ENCODE measurements at places on chromosomes 1 and 21. TPM values are rescaled to one million over a fixed set of nuclear protein-coding genes. Genes with fewer than 3 reads are reported as not detected.

The IL10RB gene
- total RNA-seq = 94.3 TPM

The TMPRSS15 gene
- 0.17 TPM for total RNA-seq

The UTP25 gene
- 7.8 TPM for total RNA-seq

The DCST2 gene
- total RNA-seq = not detected

The DYNLT4 gene
- not detected for total RNA-seq

The RXRG gene
- not detected for total RNA-seq

The OR10Z1 gene
- total RNA-seq = not detected

The CDK18 gene
- 1.2 TPM for total RNA-seq

The LINGO4 gene
- not detected for total RNA-seq

The IGSF9 gene
- total RNA-seq = 0.25 TPM

The FLG2 gene
- not detected for total RNA-seq

The LCE3D gene
- not detected for total RNA-seq

The CLCA2 gene
- total RNA-seq = 0.30 TPM

The GBP7 gene
- not detected for total RNA-seq

The TMEM79 gene
- 2.2 TPM for total RNA-seq

DNA sequence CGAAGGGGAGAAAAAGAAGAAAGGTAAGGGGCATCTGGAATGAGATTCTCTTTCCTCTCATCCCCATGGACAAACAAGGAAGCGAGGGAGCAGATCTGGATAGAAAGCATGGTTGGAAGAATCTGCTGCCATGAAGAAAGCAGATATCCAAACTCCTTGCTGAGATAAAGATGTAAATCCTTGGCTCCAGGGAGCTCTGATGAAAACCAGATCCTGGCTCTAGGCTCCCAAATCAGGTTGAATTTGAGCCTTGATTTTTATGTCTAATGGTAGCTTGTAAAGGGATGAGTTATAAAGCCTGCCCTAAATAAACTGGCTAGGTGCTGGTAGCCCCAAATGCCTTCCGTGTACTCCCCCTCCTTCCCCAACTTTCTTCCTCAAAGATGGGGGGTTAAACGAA is 64.1 kb upstream of the LAX1 start:
- DNase-seq = no peak

- no peak for DNase-seq
Measured at GRCh38 chr1:235430991-235431390, 63.8 kb downstream of the TBCE start.

DNA sequence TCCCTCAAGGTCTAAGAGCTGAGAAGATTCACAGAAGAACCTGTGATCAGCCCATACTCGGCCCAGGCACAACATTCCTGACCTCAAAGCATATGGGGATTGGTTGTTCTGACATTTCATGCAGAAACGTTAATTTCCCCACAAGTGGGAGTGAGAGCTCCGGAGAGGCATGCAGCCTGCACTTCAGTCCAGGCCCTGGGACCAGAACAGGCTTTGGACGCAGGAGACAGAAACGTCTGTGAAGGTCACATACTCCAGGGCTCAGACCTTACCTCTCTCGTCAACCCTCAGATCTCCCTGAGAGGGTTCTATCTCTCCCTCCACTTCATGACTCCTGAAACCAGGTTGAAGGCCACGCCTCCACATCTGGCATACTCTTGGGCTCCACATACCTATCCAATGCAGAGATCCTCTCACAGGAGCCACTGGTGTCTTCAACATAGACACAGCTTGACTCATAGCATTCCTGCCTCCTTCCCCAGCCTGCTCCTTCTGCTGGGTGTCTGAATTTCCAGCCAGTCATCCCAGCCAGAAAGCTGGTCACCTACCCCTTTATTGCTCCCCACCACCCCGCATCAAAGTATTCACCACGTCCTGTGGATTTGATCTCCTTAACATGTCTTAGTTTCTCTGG is 149.2 kb downstream of the OMA1 start:
- peak; percentile 86 for DNase-seq

DNA sequence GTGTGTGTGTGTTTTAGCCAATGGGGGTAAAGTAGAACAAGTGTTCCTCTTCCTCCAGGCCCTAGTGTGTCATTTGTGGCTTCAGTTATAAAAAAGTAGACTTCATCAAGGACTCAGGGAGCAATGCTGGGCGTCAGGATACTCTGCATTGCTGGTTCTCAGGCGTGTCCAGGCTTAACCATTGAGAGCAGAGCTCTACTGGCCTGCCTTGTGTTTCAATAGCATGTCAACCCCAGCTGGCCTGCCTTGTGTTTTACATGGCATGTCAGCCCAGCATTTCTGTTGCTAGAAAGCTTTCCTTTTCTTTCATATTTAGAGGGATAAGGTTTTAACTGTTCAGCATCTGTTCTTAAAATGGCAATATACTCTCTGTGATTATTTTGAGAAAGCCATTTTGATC is 117.6 kb upstream of the TMPRSS15 start:
- no peak for DNase-seq

DNA sequence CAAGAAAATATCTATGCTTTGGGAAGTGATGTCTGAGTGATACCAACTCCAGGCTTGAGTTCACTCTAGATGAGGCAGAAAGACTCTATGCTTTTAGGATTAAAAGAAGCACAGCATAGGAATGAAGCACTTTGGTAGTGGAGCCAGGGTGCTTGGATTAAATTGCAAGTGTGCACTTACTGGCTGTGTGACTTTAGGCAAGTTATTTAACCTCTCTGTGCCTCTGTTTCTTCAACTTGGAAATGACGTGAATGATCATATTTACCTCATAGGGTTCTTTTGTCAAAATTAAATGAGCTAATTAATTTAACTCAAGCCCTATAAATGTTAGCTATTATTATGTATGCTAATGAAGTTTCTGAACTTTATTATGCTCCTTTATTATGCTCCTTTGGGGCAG is 446.1 kb downstream of the TTLL7 start:
- no peak for DNase-seq

- no peak for DNase-seq
Measured at GRCh38 chr1:145949219-145949618, 8.6 kb downstream of the LIX1L start.

- DNase-seq = peak; percentile 57
Measured at GRCh38 chr1:37267111-37267835, 207.1 kb upstream of the ZC3H12A start.

- no peak for DNase-seq
Measured at GRCh38 chr1:29134695-29135028, 11.0 kb upstream of the TMEM200B start.

GRCh38 chr1:46118856-46119255 is 13.6 kb downstream of the PIK3R3 start:
- no peak for DNase-seq

DNA sequence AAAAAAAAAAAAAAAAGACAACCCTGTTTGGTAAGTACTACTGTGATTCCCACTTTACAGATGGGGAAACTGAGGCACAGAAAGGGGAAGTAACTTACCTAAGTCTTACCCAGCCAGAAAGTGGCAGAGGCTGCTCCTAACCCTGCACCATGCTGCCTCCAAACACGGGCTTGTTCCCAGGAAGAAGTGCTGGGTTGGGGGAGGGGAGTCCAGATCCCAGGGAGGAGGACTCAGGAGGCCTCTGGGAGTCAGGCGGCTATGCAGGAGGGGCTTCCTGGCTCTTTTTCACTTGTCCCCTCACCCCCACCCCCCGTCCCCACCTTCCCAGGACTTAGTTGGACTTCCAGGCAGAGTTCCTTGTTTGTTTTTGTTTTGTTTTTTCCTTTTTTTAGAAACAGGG is 23.9 kb downstream of the PIK3CD start:
- DNase-seq = no peak

DNA sequence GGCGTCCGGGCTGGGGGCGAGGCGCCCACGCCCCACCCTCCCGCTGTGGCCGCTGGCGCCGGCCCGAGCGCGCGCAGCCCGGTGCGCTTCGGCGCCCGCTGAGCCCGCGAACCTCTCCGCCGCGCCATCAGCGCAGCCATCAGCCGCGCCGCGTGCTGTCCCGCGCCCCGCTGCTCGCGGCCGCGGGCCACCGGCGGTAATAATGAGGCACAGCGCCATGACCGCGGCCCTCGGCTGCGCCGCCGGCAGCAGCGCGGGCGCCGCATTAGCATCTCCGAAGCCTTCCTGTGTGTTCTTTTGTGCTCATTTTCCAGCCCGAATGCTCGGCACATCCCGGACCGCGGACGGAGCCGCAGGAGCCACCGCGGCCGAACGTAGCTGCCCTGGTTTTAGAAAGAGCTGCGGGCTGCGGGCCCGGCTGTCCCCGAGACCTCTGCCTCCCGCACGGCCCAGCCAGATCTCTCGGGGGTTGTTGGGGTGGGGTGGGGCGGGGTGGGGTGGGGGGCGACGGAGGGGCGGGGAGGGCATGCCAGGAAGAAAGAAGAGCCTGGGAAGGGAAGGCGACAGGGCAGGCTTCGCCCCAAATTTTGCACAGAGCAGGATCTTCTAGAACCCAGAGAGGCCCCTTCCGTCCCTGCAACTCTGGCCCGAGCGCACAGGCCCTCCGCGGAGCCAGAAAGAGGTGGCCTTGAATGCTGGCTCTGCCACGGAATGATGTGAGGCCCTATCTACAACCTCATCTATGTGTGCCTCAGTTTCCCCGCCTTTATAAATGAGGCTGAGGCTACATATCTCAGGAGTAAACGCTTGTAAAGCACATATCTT is 55.3 kb downstream of the RRAGC start:
- no peak for DNase-seq

GRCh38 chr1:225329041-225329440 is 98.8 kb downstream of the LBR start:
- DNase-seq = peak; percentile 35

DNA sequence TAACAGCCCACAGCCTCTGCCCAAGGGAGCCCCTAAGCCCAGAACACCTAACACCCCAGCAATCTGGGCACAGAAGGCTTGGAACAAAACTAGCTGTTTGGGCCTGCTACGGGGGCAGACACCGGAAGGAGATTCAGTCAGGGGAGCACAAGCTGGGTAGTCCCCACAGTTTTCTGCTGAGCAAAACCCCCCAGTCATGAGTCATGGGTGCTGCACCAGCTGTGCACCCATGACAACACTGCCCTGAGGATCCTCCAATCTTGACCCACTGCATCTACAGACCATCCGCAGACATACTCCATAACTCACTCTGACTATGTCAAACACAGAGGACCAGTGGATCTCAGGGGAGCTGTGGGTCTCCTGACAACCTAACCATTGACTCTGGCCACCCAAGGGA is 105.1 kb downstream of the LRIG2 start:
- no peak for DNase-seq

DNA sequence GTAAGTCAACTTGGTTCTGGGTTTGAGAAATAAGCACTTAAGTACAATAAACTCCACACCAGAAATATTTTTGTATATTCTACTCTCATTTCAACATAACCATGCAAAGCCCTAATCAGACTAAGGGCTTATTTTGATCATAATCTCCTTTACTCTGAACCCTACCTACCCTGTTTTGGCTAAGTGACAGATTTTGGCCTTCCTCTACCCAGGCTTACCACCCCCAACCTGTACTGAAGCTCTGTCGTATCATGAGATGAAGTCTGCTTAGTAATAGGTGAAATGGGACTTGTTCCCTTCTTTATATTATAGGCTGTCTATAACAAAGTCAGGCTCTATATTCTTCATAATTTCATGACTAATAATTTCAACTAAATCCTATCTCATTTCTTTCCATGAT is 135.5 kb downstream of the RERE start:
- DNase-seq = no peak

- DNase-seq = peak; percentile 52
Measured at GRCh38 chr1:201396861-201397464, 2.2 kb downstream of the LAD1 start.

GRCh38 chr1:163161841-163162240 is 40.9 kb downstream of the RGS5 start:
- no peak for DNase-seq

DNA sequence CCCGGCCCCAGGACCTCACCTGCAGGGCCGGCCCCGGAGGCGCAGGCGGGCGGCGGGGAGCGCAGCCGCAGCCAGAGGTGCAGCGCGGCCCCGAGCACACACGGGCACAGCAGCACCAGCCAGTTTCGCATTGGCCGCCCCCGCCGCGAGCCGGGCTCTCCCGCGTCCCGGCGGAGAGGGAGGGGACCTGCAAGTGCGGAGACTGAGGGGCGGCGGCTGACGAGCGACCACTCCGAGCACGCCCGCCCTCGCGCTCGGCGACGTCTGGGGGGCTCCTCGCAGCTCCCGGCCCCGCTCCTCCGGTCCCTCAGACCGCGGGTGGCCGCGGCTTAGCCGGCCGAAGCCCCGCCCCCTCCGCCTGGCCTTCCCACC is at the start of gene B3GALNT2:
Gene B3GALNT2 (minus strand): TSS at position 331 of the 372 bp plus-strand sequence. CDS start 200 bp downstream, at position 131.
- DNase-seq = no peak

DNA sequence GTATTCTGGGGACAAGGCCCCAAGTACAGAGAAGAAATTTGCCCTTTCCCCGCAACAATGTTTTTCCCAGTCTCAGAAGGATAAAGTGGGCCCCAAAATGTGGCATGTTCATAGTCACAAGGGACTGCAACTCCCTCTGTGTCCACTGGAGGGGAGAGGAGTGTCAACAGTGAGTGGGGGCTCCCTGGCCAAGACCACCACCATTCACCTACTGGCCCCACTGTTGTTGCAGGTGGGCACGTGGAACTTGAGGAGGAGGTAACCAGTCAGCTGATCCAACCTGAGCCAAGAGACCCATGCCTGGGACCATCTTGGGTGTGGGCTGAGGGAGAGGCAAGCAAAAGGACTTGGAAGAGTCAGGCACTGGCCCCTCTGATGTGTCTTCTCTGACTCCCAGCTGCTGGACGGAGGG is 777 bp downstream of the NUDT17 start:
- DNase-seq = peak; percentile 49

- DNase-seq = no peak
Measured at GRCh38 chr1:59354709-59355337, 57.9 kb downstream of the FGGY start.

GRCh38 chr1:208159555-208160258 is 84.5 kb downstream of the PLXNA2 start:
- DNase-seq = peak; percentile 88

GRCh38 chr1:168148916-168149315 is 12.2 kb upstream of the GPR161 start:
- DNase-seq = no peak

DNA sequence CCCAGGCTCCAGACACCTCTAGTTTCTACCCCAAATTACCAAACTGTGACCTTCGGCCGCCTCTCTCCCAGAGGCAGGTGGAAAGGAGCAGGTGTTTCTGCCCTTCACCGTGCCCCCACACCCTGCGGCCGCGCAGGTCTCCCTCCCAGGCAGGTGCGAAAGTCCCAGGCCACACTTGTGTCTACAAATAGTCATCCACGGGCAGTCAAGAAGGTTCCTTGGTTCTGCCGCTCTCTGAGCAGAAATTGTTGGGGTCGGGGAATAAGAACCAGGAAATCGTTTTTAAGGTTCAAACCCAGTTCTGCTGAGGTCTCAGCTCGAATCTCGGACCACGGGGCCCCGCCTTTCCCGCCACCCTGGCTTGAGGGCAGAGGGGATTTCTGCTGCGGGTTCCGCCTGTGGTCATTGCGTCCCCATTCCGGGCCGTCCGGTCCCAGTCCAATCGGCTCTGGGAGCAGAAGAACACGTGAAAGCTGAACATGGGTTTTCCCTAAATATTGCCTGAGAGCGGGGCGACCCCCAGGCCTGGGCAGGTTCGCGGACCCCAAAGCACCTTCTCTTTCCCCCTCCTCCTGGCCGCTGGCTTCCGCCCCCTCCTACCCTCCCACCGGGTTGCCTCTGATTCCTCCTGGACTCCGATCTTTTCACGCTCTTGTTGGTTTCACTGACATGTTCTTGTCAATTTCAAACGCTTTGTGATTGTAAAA is 1.2 kb upstream of the ATF3 start:
- peak; percentile 41 for DNase-seq

- no peak for DNase-seq
Measured at GRCh38 chr1:112141923-112142322, 152.5 kb upstream of the KCND3 start.
